ENCODE measurements at places on chromosomes 16 and 17.

GRCh38 chr17:1628856-1629503 lies 346 bp upstream of the SLC43A2 start:
- peak; percentile 80 for DNase-seq

DNA sequence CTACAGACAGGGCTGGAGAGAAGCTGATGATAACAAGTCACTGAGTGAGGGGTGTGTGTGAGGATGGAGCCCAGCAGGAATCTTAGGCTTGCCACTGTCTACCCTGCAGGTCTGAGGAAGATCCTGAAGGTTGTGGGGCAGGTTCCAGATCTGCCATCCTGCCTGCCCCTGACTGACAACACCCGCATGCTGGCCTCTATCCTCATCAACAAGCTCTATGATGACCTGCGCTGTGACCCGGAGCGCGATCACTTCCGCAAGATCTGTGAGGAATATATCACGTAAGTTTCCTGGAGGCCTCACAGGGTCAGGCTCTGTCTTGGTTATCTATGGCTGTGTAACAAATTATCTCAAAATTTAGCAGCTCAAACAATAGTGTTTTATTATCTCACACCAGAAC lies 16.3 kb downstream of the UNC45B start:
- no peak for DNase-seq

DNA sequence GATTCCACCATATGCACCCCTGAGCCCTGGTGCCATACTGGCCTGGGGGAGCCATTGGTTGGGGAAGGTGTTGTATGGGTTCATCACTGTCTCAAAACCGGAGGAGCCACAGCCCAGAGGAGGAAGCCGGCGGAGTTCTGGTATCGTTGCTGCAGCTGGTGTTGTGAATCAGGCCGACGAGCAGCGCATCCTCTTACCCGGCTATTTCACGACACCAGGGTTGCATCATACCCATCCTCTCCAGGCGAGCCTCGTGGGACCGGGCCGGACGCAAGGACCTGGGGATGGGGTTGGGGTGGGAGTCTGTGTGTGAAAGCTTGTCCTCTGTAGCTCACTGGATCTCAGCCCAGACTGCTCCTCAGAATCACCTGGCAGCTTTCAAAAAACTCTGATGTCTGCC lies 6.6 kb upstream of the SLC12A3 start:
- DNase-seq: no peak

- no peak for DNase-seq
Observed at GRCh38 chr17:6322316-6322715, 112.6 kb downstream of the AIPL1 start.

DNA sequence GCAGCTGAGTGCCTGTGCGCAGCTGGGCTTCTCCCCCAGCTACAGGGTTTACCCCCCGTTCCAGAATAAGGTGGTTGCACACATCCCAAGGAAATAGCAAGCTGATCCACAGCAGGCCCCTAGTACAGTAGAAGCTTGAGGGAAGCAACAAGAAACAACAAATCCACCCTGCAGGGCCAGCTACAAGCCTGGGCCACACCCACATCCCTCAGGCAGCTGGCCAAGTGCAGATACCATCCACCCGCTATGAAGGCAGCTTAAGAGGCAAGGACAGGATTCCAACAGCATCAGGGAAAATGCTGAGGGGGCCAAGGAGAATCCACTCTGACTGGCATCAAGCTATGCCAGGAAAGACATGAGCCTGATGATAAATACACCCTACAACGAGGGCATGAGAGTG lies 66.9 kb upstream of the RCVRN start:
- DNase-seq: no peak

- DNase-seq: no peak
Observed at GRCh38 chr16:27754788-27755690, 205.1 kb downstream of the KATNIP start.

DNA sequence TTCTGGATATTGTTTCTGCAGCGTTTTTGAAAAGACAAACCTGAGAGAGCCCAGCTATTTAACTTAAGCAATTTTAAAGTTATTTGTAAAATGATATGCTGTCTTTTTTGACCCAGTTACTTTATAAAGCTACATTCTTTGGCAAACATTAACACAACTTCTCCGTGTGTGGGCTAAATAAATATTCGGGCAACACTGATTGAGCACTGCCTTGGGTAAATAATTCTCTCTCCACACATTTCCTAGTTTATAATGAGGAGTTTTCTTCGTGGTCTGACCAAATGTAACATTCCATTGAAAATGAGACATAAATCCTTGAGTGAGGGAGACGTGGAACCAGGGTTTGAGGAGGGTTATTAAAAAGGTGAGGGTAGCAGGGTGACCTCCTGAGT lies 142.8 kb downstream of the WWOX start:
- no peak for DNase-seq

DNA sequence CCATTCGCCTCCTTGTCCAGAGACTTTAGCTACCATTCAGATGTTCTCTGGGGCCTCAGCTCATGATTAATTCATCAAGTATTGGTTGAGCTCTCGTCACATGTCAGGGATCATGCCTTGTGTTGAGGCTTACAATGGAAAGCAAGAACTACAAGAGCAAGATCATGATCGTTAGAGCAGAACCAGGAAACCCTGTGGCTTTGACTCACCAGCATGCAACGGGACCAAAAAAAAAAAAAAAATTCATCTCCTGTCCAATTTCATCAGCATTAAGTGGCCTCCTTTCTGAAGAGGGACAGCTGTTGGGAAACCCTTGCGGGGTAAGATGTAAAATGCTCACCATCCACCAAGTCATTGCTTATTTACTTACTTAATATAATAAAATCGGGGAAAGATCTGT lies 12.1 kb upstream of the USP10 start:
- no peak for DNase-seq

DNA sequence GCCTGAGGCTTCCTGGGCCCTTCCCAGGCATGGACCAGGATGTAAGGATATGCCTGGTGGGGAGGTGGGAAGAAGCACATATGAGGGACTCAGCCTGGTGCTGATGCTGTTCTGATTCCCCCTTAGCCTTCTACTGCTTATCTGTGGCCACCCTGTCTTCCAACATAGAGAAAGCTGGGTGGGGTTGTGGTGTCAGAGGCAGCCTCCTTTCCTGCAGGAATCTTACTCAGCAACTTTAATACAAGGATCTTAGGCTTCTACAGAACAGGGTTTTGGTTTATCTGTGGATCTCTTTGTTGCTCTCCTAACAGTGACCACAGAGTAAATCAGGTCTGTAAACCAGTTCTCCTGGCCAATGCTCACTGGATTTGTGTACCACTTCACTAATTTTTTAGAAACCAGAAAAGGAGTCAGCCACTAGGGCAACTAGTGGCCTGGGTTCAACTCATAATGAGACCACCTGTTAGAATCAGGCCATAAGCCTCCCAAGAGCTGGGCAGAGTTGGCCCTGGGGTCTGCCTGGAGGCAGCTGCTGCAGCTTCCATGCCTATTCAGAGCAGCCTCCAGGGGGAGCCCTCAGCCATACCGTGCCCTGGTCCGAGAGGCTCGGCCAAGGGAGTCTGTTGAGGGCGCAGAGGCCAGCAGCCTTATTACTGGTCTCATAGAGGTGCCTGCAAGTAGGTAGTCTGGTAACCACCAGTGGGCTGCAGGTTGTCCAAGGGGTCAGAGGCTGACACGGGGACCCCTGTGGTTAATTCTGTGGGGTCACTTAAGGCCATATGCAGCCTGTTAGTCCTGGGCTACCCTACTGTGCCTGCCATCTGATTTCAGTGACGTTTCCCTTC lies 7.1 kb downstream of the HAS3 start:
- no peak for DNase-seq

DNA sequence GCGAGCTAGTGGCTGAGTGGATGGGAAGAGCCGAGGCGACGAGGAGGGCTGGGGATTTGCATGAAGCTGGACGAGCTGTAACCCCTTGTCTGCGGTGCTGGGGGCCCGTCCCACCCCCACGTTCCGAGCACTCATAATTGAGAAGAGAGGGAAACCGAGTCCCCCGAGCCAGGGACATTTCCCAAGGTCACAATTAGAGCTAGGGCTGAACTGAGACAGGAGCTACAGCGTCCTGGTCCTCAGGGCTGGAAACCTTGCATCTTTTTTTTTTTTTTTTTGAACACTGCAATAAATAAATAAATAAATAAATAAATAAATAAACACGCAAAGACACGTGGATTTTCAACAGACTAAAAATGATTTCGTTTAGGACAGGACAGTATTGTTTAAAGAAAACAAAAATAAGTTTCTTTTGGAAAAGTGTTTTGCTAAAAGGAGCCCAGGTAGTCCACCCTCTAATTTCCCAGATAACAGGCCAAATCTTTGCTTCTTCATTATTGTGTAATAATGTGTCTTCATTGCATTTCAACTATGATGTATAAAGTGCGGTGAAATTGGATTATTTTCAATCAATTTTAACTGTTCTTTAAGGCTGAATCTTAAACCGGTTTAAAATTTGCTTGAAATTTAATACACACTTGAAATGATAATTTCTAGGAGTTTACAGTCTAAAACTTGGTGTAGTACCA lies 992 bp downstream of the GDPD1 start:
- no peak for DNase-seq

DNA sequence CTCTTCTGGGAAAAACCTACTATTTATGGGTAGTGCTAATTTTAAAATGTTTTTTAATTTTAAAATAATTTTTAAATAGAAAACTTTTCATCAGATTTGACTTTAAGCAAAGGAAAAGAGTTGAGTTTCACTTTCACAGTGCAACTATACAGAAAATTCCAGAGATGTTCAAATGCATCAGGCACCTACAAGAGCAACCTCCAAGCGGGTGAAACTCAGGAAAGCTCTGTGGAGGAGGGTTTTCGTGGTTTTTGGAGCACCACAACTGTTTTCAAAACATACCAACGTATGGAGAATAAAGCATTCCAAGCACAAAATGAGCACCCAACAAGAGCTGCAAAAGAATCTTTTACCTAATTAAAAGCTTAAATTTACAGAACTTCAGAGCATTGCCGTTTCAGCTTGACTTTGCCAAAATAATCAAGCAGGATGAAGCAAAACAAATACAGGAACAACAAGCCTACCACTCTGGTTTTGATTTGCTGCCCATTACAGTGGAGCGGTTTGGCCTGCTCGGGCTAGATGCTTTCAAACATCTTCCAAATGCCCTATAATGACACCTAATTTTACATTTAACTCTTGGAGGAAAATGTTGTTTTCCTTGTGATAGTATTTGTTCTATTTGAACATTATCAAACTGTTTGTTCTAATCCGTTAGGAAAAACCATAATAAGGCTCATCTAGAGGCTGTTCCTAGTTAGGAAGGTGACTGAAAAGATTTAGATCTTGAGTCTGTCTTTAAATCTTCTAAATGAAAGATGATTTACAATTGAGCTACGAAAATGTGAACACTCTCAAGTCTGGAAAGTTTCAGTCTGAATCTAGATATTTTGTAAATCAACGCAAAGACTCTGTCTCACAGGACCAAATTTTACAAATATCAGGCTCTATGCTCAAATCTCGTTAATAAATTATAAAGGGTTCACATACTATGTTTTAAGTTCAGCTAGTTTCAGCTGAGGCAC lies 34.5 kb downstream of the NACA2 start:
- no peak for DNase-seq

- DNase-seq: no peak
Observed at GRCh38 chr16:84348386-84348888, 19.9 kb upstream of the ATP2C2 start.

GRCh38 chr16:67104845-67105244 lies 4.9 kb upstream of the PHAF1 start:
- no peak for DNase-seq

GRCh38 chr17:31598399-31598782 lies 206.9 kb downstream of the RAB11FIP4 start:
- no peak for DNase-seq

GRCh38 chr16:48541108-48541786 lies 68.7 kb downstream of the N4BP1 start:
- DNase-seq: no peak

DNA sequence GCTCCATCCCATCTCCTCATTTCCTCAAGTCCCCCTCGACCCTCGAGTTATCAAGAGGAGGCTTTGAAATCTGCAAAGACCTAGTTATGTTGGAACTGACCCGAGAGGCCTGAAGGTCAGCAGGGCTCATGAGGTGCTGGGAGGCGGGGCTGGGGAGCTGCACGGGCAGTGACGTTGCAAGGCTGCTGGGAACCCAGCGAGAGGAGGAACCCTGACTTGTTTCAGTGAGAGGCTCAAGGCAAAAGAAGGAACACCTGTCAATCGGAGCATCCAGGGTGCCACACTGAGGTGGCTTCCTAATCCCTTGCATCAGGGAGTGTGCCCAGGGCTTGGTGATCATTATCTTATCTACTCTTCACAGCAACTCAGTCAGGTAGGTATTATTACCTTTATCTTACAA lies 86.9 kb downstream of the CDH11 start:
- no peak for DNase-seq

- no peak for DNase-seq
Observed at GRCh38 chr17:44115585-44116415, 7.6 kb downstream of the HDAC5 start.

GRCh38 chr16:89374393-89374960 lies 115.9 kb downstream of the ANKRD11 start:
- DNase-seq: no peak

GRCh38 chr17:72565006-72565405 lies 444.2 kb downstream of the SOX9 start:
- no peak for DNase-seq

- DNase-seq: no peak
Observed at GRCh38 chr16:24858219-24859041, 12.7 kb downstream of the SLC5A11 start.

DNA sequence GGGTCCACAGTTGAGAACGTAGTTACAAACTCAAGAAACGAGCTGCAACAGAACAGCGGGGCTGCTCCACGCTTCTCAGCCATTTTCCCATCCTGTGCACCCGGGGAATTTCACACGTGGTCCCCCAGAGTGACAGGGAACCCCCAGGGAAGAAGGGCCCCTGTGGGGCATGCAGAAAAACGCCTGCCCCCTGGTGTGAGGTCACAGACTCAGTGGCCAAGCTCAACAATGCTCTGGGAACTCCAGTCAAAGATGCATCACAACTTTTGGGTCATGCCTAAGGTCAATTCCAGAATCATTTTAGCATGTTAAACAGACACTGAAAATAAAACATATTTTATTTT lies 115.4 kb downstream of the ZNF778 start:
- DNase-seq: no peak

- no peak for DNase-seq
Observed at GRCh38 chr16:27706156-27706865, 156.4 kb downstream of the KATNIP start.

DNA sequence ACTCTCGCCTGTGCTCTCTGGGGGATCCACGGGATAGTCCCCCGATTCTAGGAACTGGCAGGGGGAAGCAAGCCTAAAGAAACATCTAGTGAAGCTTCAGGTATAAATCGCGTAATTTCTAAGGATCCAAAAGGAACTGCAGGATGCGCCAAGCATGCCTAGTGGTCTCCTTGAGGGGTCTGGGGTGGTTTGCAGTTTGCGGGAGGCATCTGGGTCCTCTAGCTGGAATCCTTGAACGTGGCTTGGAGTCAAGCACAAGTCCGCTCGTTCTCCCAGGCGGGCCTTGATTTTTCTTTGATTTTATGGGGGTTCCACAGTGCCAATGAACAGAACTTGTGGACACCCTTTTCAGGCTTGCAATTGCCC lies 1000.5 kb downstream of the KCNJ18 start:
- DNase-seq: no peak

GRCh38 chr16:73877150-73877549 lies 419.5 kb upstream of the PSMD7 start:
- no peak for DNase-seq

All from iPS DF 19.7 (cell line).